Fibroblast of skin of left biceps (primary cell): ENCODE measurements at places on chromosomes 3 and 15.

DNA sequence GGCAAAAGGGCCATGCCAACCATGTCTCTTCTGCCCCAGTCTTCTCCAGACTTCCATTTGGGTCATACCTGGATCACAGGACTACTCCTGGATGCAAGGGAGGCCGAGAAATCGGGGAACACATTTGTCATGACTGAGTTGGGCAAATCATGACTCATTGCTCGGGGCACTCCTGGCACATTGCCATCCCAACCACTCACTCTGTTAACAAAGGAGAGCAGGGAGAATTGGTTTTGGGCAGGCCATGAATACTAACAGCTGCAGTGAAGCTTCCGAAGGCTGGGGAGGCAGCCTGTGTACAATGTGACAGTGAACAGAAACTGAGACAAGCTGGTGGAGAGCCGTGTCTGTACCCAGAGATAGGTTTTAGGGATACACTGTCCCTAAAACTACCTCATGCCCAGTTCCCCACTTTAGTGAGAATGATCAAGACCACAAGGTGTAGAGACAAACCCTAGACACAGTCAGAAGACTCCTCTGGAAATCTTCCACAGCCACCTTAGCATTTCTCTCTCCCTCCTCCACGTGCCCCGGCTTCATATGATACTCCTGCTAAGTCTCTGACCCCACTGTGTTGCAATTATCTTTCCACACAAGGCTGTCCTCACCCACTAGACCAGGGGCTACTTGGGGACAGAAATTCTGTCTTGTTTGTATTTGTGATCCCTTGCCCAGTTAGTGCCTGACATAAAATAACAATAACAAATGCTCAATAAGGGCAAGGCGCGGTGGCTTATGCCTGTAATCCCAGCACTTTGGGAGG is 10.5 kb upstream of the BUB1B start:
- no peak for DNase-seq

- DNase-seq = no peak
Observed at GRCh38 chr3:41357271-41357670, 158.0 kb downstream of the CTNNB1 start.

DNA sequence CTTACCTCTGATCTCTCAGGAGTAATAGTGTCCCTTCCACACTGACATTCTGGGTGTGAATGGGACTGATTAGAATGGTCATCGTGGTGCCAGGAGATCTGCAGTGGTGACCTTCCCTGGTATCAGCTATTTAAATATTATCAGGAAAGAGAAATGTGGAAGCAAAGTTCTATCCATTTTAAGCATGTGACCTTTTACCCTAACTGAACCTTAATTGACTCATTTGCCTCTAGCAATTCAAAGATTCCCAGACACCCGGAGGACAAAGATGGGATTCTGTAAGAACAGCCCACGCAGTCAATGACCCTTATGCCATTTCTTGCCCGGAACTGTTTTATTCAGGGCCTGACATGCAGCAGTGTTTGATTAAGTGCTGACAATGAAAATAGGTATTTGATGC is 10.3 kb downstream of the LIPC start:
- no peak for DNase-seq

- DNase-seq = no peak
Observed at GRCh38 chr3:61409638-61410037, 151.7 kb upstream of the PTPRG start.

DNA sequence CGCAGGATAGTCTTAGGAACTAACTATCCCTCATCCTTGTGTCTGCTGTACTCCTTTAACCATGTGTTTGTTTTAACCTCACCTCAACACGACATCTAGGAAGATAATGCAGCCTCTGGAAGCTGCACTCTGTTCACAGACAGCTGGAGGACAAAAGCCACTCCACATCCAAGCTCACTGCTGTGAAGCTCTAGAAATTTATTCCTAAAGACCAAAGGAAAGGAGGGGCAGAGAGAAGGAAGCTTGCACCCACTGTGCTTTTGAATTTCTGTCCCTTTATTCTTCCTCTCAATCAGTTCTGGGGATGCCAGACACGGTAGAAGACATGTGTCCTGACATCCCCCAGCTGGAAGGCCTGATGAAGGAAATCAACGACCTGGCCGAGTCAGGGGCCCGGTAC is 182.9 kb upstream of the CHRM5 start:
- DNase-seq = no peak

DNA sequence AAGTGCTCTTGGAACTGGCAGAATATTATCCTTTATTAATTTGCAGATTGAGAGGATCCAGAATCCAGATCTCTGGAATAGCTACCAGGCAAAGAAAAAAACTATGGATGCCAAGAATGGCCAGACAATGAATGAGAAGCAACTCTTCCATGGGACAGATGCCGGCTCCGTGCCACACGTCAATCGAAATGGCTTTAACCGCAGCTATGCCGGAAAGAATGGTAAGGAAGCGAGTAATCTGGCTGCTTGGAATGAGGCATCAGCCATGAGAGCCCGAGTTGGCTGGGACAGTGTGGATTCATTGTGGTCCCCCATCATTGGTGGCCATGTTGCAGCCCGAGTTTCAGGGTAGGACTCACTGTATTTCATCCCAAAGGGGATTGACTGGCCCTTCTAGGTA is 47.1 kb downstream of the PARP14 start:
- DNase-seq = no peak
